ENCODE measurements at places on chromosomes 11 and 22.

- H3K4me3 ChIP-seq: no peak overlapping the region
- peaks cover 18% of the 10 kb centered on the region for H3K4me1 ChIP-seq
- H3K36me3 ChIP-seq: no peaks in the 10 kb centered on the region
- H3K27me3 ChIP-seq: no peaks in the 10 kb centered on the region
- no peak overlapping the region for H3K27ac ChIP-seq
These were observed 13.6 kb upstream of the NUP160 start for GRCh38 chr11:47861728-47862127.

- H3K4me3 ChIP-seq: no peak overlapping the region
- H3K27me3 ChIP-seq: no peaks in the 10 kb centered on the region
- peaks cover 3% of the 10 kb centered on the region for H3K36me3 ChIP-seq
- no peak for DNase-seq
- no peak overlapping the region for H3K27ac ChIP-seq
These were observed 12.3 kb upstream of the CARD16 start for GRCh38 chr11:105057432-105057831.

DNA sequence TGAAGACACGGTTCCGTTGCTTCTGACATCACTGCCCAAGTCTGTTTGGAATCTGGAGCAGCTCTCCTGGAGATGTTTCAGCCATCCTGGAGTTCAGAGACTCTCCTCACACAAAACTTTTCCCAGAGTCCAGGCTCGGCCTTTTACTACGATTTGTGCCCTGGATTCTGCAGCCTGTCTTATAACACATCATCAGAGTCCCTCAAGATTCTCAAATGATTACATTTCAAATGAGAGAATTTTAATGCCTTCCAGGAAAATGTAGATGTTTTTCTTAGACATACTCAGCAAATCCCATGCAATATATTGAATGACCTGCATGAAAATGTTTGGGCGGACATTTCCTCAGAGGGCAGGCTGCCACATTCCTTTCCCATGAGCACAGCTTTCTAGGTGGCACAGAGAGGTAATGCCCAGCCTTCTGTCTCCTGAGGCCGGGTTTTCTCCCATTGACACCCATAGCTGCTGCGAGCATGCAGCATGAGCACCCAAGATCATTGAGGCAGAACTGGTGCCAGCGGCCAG, 129.1 kb downstream of the SNX19 start:
- no peaks in the 10 kb centered on the region for H3K4me1 ChIP-seq
- no peaks in the 10 kb centered on the region for H3K36me3 ChIP-seq
- no peak overlapping the region for H3K4me3 ChIP-seq
- no peak for DNase-seq
- H3K27me3 ChIP-seq: peaks cover 56% of the 10 kb centered on the region

DNA sequence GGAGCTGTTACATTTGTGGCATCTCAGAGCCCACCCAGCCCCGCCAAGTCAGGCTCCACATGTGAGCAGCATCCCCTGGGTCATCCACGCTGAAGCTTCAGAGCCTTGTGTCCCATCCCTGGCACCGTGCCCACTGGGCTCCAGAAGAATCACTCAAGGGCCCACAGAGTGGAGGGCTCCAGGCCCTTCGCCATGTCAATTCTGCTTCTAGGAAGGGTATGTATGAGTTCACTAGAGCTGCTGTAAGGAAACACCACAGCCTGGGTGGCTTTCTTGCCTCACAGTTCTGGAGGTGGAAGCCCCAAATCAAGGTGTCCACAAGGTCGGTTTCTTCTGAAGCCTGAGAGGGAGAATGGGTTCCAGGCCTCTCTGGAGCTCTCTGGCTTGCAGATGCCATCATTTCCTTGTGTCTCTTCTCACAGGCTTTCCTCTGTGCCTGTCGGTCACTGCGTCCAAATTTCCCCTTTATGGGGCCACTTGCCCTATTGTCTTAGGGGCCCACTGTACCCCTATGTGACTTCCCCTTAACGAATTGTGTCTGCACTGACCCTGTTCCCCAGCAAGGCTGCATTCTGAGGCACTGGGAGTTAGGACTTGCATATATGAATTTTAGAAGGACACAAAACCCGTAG, 1476.0 kb downstream of the TBC1D22A start:
- no peak for DNase-seq
- no peaks in the 10 kb centered on the region for H3K27me3 ChIP-seq
- H3K36me3 ChIP-seq: peaks cover 4% of the 10 kb centered on the region
- no peak overlapping the region for H3K27ac ChIP-seq

DNA sequence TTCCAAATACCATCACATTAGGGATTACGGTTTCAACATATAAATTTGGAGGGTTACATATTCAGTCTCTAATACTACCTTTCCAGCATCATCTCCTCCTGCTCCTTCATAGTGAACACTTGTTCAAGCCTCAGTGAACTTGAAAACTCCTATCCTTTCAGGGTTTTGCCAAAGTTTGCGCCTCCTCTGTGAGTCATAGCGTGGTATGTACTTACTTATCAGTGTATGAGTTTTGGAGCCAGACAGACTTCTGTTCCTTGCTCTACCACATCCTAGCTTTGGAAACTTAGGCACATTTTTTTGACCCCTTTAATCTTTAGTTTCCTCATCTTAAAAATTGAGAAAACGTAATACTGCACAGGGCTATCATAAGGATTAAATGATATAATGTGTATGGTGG, 160.1 kb upstream of the ZC3H12C start:
- no peak for DNase-seq
- peaks cover 7% of the 10 kb centered on the region for H3K27me3 ChIP-seq
- no peaks in the 10 kb centered on the region for H3K4me1 ChIP-seq
- H3K27ac ChIP-seq: no peak overlapping the region
- H3K4me3 ChIP-seq: no peak overlapping the region
- no peaks in the 10 kb centered on the region for H3K36me3 ChIP-seq

- H3K36me3 ChIP-seq: peaks cover 9% of the 10 kb centered on the region
- H3K4me3 ChIP-seq: peak overlapping the region; percentile 60
- no peak for DNase-seq
- peaks cover 86% of the 10 kb centered on the region for H3K4me1 ChIP-seq
These were observed 16.6 kb downstream of the TBC1D10A start for GRCh38 chr22:30309951-30310741.

DNA sequence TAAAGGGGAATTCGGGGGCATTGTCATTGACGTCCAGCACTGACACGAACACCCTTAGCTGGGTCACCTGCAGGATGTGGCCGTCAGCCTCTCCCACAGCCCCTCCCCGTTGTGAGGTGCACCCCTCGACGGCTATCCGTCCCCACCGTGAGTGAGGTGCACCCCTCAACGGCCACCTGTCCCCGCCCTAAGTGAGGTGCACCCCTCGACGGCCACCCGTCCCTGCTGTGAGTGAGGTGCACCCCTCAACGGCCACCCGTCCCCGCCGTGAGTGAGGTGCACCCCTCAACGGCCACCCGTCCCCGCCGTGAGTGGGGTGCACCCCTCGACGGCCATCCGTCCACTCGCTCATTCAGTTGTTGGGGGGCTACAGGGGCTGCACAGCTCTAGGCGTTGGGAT, 2.9 kb downstream of the CDHR5 start:
- H3K27ac ChIP-seq: no peak overlapping the region
- no peak for DNase-seq
- H3K27me3 ChIP-seq: peaks cover 9% of the 10 kb centered on the region

DNA sequence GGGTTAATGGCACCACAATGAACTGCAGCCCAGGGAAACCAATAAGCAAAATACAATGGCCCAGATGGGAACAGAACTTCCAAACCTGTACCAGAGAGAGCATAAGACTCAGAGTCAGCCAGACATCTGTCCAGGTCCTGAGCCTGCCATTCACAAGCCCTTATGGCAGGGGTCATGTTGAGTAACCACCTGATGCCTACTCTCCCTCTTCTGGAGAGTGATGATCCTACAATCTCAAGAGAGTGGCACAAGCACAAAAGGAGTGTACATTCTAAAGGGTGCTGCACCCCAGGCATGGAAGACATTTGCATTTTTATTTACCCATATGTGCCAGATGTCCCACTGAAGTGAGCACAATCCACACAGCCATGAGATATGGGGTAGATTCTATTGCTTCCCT, 10.6 kb downstream of the TENM4 start:
- peaks cover 1% of the 10 kb centered on the region for H3K36me3 ChIP-seq
- peaks cover 13% of the 10 kb centered on the region for H3K27me3 ChIP-seq
- no peak overlapping the region for H3K27ac ChIP-seq
- H3K4me3 ChIP-seq: no peak overlapping the region

DNA sequence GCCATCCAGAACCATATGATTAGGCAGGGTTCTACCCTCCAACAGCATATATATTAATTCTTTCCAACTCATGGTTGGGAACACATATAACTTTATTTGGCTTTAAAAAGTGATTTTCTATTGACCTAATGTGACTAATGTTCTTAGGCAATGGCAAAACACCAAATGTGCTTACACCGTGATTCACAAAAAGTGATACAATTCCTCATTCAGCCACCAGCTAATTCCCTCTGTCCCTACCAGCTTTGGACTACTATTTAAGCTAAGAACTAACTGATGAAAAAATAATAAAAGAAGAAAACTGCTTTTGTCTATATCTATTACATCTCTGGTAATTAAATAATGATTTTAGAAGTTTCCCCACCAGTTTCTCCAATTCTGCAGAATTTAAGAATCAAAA, 4.7 kb downstream of the CTSC start:
- H3K27me3 ChIP-seq: no peaks in the 10 kb centered on the region
- peak overlapping the region; percentile 25 for H3K4me3 ChIP-seq
- H3K36me3 ChIP-seq: peaks cover 67% of the 10 kb centered on the region
- H3K27ac ChIP-seq: no peak overlapping the region
- DNase-seq: no peak

- peaks cover 31% of the 10 kb centered on the region for H3K36me3 ChIP-seq
- DNase-seq: no peak
- H3K27me3 ChIP-seq: no peaks in the 10 kb centered on the region
These were observed 3.9 kb downstream of the BET1L start for GRCh38 chr11:203056-203944.

DNA sequence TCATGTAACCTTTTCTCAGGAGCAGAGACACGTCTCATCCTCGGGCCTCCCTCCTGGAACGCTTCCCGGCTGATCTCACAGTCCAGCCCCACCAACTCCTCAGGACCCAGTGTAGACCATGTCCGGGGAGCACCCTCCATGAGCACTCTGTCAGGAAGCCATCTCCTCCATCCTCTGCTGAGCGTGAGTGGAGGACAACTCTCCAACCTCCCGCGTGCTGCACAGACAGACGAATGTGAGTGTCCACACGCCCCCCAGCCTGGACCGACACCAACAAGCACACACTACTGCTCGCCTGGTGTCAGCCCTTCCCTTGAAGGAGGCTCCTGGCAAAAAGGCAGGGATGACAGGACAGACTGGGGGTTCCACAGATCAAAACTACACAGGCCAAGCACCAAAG, 86.6 kb downstream of the SHANK2 start:
- H3K36me3 ChIP-seq: peaks cover 2% of the 10 kb centered on the region
- no peak overlapping the region for H3K27ac ChIP-seq
- H3K4me3 ChIP-seq: no peak overlapping the region
- no peak for DNase-seq
- no peaks in the 10 kb centered on the region for H3K4me1 ChIP-seq
- no peaks in the 10 kb centered on the region for H3K27me3 ChIP-seq

DNA sequence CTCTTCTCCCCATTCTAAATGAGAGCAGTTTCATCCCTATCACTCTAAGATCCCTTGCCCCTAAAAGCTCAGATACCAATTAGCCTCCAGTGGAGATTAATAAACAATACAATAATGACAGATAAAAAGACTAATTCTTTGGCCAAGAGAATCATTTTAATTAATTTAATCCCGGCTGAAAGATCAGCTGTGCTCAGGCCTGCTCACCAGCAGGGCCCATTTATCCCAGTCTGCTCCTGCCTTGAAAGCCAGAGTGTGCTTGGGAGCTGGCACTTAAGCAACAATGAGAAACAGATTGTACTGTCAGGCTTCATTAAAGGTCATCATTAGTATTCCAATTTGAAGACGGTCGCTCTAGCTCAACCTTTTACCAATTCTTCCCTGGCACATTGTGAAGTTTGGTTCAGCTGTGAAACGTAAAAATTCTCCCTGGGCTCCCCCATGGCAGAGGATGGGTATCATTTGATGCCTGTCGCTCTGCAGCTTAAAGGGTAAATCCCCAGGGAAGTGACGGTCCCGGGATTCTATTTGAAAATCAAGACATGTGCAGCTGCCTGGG, 36.1 kb upstream of the HTATIP2 start:
- DNase-seq: no peak
- H3K27me3 ChIP-seq: peaks cover 53% of the 10 kb centered on the region
- H3K27ac ChIP-seq: no peak overlapping the region
- H3K4me1 ChIP-seq: no peaks in the 10 kb centered on the region
- H3K4me3 ChIP-seq: no peak overlapping the region

DNA sequence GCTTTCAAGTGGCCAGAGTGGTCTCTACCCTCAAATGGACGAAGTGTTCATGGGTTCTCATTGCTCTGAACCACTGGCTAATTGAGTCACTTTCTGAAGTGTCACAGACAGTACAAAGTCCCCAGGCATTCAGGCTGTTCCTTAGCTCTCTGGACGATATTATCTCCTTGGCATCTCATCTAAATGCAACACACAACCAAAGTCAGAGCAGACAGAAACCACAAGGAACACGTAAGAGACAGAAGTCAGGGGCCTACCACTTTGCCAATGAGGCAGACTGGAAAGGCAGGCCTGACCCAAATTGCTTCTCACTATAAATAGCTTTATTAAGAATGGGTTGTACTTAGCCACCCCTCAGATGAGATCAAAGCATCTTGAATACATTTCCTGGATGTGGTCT, 29.0 kb upstream of the LDLRAD3 start:
- DNase-seq: no peak
- H3K36me3 ChIP-seq: no peaks in the 10 kb centered on the region
- H3K27me3 ChIP-seq: peaks cover 75% of the 10 kb centered on the region

GRCh38 chr11:18523084-18523483, 3.7 kb downstream of the TSG101 start:
- H3K4me1 ChIP-seq: peaks cover 57% of the 10 kb centered on the region
- H3K27me3 ChIP-seq: no peaks in the 10 kb centered on the region
- peak overlapping the region; percentile 54 for H3K27ac ChIP-seq
- H3K36me3 ChIP-seq: peaks cover 32% of the 10 kb centered on the region

DNA sequence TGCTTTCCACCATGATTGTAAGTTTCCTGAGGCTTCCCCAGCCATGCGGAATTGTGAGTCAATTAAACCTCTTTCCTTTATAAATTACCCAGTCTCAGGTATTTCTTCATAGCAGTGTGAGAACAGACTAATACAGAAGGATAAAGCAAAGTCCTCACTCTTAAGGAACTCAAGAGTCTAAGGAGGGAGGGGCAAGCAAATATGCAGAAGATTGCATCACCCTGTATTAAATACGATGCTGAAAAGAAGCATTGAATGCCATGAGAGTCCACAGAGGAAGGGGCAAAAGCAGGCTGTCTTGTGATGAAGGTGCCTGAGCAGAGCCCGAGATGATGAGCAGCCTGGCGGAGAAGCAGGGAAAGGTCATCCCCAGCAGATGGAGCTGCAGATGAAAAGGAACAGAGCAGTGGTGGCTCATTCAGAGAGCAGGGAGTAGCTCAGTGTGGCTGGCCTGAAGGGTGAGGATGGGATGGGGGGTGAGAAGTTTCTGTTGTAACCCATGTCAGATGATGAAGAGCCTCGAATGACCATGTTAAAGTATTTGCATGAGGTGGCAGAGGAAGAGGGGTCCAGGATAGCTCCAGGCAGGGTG, 6.3 kb upstream of the IZUMO1R start:
- peaks cover 33% of the 10 kb centered on the region for H3K27me3 ChIP-seq
- no peak for DNase-seq
- H3K4me1 ChIP-seq: no peaks in the 10 kb centered on the region
